ENCODE measurements at places on chromosomes 3 and 15.

GRCh38 chr15:33191591-33191990, 2.9 kb downstream of the FMN1 start:
- DNase-seq, result no peak

GRCh38 chr3:32257042-32257441, 18.6 kb downstream of the CMTM8 start:
- DNase-seq, result no peak

DNA sequence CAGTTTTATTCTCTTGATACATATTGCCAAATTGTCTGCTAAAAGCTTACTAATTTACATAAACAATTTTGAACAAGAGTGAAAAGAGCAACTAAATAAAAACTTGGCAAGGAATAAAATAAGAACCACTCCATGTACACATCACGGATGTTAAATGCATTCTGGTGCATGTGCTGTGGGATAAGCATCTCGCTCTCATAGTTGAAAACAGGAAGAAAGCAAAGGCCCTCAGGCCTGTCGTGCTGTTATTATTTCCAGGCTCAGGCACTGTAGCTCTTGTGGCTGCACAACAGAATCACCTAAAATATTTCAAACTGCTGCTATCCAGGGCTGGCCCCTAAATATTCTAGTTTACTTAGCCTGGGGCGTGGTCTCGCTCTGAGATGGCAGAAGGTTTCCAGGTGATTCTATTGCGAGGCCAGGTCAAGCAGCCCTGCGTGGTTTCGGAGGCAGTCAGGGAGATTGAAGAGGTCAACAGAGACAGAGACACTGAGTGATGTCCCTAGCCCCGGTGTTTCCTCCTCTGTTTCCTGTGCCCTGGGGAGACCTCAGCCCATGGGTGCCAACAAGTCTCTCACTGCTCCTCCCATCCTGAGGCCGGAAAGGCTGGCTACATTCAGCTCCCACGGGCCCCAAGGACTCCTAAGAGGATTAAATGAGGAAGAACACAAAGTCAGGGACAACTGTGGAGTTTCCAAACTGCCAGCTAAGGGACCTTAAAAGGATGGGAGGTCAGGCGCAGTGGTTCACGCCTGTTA, 18.2 kb upstream of the PDIA5 start:
- no peak for DNase-seq

GRCh38 chr15:66326051-66326450, 30.4 kb downstream of the TIPIN start:
- DNase-seq, result no peak

DNA sequence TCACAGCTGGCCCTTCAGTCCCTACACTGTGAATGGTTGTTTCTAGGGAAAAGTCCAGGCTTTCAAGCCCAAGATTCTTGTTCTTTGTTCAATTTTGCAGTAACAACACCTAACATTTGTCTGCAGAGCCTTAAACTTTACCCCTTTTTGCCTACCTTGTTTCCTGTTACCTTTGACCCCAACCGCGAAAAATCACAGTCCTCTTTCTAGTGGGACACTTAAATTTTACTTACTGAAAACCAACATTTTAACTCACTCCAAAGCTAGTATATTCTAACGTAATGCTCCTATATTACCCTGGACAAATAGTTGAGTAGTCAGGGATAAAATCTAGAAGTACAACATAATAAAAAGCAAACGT, 649 bp upstream of the PIK3CB start:
- no peak for DNase-seq

DNA sequence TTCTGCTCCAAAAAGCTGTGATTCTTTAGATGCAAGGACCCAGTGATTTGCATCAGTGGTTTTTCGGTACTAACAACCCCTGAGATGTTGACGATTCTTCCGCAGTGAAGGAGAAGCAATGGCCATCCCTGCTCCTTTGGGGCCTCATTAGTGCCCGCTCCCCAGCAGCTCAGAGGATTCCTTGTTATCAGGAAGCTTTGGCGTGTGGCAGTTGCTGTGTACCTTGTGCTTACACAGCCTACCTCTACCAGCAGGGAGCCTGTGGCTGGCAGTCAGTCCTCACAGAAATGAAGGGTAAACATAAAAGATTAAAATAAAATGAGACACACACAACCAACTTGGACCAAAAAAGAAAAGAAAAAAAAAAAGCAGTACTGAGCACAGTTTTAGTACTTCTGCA, 55.2 kb downstream of the CNTN3 start:
- no peak for DNase-seq

- DNase-seq, result no peak
Observed at GRCh38 chr15:58724466-58724865, 25.0 kb downstream of the ADAM10 start.

- DNase-seq, result no peak
Observed at GRCh38 chr15:33314069-33314468, 3.3 kb downstream of the RYR3 start.

GRCh38 chr3:49004352-49005302, 2.6 kb upstream of the WDR6 start:
- no peak for DNase-seq

DNA sequence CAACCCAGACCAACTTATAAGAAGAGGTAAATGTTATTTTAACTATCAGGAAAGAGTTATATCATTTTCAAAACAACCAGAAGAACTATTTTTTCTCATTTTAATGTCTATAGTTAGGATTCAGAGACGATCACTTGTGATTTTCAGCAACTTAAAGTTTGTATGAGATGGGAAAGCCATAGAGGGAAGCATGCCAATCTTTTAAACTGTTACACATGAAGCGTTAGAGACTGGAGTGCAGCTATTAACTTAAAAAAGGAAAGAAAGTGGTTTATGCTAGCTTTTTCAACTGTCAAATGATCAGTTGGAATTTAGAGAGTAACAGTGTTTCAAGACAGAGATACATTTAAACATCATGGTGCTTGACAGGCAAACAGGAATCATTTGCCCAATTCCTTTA, 91.7 kb upstream of the LPP start:
- DNase-seq, result no peak

- DNase-seq, result no peak
Observed at GRCh38 chr15:31390029-31390428, 63.4 kb downstream of the KLF13 start.

GRCh38 chr3:183987000-183987600, 30.6 kb downstream of the ABCC5 start:
- DNase-seq, result no peak

DNA sequence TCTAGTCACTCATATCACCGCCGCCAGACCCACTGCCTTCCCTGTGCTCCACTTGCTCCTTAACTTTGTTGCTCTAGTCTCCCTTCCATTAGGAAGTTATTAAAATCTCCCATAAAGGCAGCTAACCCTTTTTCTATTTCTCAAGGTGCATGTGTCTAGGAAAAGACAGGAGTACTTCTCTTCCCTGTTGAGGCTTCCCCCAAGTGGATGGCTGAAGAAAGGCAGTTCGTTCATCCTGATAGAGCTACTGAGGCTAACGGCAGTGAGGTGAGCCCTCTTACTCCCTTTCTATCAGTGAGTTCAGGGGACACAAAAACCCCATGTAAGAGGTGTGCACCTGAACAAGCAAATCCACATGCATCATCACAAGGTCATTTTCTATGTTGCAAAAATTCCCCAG, 397.8 kb downstream of the IGSF11 start:
- no peak for DNase-seq

DNA sequence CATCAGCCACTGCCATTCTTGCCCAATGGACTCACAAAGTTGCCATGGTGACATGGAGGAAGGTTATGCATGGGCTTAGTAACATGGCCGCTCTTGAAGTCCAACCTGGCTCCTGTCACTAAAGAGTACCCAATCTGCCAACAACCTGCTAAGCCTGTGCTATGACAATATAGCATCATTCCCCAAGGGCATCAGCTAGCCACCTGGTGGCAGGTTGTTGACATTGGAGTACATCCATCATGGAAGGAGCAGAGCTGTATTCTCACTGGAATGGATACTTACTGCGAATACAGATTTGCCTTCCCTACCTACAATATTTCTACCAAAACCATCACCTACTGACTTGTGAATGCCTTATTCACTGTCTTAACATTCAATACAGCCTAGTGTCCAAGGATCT, 138.9 kb upstream of the RORA start:
- no peak for DNase-seq

DNA sequence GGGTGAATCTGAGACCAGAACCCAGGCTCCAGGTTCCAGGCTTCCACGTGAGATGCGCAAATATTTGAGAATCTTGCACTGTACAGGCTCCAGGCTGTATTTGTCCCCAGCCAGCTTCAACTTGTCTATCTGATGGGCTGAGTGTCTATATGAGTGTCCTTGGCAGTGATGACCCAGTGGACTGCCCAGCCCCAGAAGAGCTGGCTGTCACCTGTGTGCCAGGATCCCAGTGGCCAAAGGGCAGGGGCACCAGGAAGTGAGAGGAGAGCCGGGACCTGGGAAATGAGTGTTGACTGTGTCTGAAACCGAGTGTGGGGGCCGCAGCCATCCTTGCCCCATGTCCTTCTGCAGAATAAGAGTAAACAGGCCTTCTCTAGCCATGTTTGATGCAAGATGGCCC, 10.4 kb downstream of the FAH start:
- DNase-seq, result no peak

- DNase-seq, result no peak
Observed at GRCh38 chr3:100045696-100046095, 68.6 kb downstream of the FILIP1L start.

- DNase-seq, result no peak
Observed at GRCh38 chr3:49035281-49035680, 6.1 kb upstream of the IMPDH2 start.

- no peak for DNase-seq
Observed at GRCh38 chr3:126111126-126111551, 27.2 kb upstream of the SLC41A3 start.

DNA sequence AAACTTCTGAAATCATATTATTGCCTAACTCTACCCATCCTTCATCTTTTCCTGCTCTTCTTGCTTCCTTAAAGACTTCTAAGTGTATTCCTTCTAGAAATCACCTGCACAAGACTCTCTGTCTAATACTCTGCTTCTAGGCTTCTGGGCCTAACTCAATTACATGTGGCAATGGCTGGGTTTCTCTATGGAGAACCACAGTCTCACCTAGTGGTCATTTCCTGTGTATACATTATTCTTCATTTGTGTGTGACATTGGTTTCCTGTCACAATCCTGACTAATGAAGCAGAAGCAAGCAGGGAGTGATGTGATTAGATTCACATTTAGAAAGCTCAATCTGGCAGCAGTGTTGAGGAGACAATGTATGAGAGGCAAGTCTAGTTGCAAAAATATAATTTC, 16.9 kb upstream of the CLDN1 start:
- no peak for DNase-seq

GRCh38 chr15:81160312-81161159, 26.5 kb downstream of the CFAP161 start:
- DNase-seq, result no peak

DNA sequence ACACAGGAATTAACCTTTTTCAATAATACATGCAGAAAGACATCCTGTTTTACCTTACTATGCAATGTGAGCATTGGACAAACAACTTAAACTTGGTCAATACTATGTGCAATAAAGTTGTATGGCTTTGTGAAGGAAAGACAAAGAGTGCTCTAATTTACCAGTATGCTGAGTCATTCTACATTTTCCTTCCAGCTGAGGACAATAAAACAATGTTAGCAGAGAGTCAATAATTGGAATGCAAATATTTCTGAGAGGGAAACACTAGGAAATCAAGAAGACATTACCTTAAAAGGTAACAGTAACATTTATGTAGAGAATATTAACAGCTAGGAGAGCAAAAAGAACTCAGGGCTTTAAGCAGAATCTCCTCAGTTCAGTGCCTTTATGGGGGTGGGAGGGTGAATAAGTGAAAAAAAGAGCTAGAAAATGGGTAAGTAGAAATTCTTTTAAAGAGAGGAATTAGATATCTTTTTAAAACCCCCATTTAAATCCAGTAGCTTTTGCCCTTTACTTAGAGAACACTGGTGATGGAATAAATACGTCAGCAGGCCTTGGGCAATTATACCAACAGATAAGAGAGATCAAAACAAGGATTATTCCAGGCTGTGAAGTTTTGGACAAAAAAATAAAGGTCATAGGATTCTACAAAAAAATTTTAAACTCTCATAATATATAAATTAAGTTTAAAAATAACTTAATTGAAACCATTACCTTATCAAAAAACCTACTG, 11.6 kb upstream of the HGD start:
- DNase-seq, result no peak

GRCh38 chr3:29189328-29189727, 91.5 kb upstream of the RBMS3 start:
- no peak for DNase-seq

DNA sequence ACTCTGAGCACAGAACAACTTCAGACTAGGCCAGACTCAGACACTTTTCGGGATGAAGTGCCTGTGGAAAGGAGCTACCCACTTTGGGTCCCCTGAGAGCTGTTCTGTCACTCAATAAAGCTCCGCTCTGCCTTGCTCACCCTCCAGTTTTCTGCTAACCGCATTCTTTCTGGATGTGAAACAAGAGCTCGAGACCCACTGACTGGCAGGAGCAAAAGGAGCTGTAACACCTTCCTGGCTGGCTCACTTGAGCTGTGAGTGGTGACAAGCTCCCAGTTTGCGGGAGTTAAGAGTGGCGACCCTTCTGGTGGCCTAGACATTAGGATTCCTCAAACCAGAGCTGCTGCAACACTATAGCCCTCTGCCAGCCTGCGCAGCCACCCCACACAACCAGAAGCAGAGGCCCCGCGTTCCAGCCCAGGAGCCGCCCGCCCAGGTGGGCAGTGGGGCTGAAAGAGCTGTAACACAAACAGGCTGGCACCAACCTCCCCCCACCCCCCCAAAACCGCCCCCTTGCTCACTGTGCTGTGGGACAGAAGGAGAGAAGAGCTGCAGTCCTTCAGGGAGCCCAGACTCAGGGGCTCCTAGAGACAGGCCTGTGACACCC, 1178.1 kb upstream of the GBE1 start:
- no peak for DNase-seq

GRCh38 chr3:123150449-123151215, 51.1 kb upstream of the SEC22A start:
- DNase-seq, result no peak

DNA sequence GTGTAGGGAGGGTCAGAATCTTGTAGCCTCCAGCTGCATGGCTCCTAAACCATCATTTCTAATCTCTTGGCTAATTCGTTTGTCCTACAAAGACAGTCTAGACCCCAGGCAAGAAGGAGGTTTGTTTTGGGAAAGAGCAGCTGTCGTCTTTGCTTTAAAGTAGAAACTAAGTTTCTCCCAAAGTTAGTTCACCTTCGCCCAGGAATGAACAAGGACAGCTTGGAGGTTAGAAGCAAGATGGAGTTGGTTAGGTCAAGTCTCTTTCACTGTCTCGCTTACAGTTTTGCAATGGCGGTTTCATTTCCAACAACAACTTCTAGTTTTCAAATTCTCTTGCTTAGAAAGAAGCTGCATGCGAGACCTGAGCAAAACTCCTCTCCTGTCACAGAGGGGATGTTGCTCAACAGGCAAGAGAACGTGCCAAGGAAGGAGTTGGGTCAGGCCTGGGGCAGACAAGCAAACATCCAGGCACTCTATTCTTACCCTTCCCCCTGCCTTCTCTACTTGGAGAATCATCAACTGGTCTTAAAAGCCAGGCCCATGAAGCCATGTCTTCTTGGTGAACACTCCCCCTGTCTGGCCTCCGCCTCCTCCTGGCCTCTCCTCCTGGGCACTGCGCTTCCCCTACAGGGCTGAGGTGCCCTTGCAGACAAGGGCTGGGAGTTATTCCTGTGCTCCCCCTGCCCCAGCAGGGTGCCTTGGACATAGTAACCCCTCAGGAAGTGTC, 57.6 kb downstream of the TMEM44 start:
- no peak for DNase-seq
